Occipital lobe (tissue), 3 donors: ENCODE measurements at places on chromosomes 12 and 14.
A peak's percentile ranks its signal among the peaks of the same experiment; 100 is the strongest.

DNA sequence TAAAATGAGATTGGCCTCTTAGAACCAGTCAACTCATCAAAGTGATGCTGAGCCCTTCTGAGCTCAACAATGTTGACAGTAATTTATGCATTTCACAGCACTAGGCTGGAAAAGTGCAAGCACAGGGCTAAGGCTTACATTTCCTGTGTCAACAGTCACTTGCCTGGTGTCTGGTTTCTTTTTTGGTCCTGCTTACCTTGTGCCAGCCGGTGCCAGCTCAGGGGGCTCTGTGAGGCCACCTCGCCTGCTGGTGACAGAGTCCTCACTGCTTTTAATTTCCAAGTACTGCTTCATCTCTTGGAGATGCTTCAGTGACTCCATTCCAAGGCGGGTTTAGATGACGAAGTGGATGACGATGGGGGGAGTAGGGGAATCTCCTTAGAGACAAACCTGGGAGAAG, 53.1 kb upstream of the KCNA1 start:
- no peak for DNase-seq

DNA sequence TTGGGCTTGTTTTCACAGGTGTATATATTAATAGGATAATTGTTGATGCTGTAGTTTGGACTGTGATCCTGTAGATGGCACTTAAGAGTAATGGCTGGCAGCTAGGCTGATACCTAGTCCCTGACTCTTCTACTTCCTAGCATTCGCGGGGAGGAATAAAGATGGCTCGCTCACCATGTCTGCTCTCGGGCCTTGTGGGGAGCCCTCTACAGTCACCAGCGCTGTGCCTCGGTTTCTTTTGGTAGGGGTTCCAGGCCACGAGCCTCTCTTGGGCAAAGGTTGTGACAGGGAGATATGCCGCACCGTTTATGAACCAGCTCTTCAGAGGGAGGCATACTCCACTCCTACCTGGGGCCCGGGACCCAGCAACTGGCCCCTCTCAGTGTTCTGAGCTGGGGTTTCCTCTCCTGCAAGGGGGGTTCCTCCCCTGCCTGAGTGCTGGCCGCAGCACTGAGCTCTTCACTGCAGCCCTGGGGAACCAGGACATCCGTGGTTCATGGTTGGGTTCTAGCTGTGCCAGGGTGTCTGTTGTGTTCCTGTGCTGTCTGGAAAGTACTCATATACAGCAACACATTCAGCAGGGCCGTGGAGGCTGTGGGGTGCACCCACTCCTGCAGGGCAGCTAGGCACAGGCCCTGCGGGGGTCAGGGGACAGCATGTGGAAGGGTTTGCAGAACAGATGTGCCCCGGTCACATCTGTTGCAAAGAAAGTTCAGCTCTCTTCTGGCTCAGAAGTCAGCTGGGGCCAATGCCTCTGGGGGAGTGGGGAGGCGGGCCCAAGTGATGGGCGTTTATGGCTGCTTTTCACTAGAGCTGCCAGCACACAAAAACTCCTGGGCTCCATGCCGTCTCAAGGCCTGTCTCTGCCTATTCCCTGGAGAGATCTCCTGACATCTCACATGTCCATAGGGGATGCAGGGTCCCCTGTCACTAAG, 147.9 kb downstream of the PPFIA2 start:
- no peak for DNase-seq

DNA sequence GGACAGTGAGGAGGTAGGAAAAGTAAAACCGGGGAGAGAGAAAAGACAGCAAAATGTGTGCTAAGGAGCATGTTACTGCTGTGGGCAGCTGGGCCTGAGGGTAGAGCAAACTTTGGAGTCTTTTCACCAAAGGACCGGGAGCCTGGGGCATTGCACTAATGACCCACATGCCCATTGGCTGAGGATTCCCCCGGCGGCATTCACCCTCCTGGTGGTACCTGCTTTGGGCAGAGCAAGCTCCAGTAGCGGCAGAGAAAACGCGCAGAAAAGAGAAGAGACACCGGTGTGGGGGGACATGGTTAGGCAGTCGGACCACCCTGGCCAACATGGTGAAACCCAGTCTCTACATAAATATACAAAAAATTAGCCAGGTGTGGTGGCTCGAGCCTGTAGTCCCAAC, 83.4 kb upstream of the ESRRB start:
- no peak for DNase-seq

DNA sequence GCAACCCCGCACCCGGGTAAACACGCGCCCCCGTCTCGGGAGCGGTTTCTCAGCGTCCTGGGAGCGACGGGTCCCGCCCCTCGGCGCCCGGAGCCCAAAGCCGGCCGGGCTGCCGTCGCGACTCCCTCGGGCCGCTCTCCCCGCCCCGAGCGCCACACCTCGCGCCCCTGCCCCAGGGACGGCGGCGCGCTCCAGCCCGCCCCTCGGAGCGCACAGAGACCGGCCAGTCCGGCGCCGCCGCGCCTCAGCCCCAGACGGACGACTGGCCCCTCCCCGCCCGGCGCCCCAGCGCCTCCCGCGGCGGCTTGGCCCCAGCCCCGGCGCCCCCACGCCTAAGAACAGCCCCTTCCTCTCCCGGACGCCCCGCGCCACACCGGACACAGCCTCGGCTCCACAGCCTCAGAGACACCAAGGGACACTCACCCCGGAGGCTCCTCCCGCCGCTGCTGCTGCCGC, 411 bp downstream of the BTBD7 start:
- peak; percentile 42 for DNase-seq

DNA sequence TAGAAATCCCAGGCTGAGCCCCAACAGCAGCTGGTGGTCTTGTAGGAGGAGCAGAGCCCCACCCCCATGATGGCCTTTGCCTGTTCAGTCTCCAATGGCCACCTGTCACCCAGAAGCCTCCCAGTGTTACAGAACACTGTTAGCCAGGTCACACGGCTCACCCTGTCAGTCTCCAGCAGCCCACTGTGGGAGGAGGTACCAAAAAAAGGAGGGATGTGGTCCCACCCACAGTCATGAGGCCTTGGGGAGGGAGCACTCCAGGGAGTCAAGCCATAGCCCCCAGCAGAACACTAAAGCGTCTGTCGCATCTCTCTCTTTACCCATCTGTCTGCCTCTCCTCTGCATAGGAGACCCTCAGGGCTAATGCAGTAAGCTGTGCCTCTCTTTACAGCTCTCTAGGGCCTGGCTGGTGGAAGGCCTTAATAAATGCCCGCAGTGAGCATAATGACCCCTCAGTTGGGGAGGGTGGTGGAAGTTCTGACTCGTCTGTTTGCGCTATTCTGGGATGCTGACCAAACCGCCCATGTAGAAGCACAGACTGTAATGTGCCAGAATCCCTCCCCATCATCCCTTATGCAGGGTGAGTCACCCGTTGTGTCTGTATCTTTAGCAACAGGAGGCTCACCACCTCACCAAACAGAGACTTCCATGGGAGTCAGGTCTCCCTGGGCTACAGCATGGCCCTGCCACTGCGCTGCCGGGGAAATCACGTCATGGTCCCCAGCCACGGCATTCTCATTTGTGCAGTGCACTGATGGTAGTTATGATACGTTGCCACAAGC, 14.6 kb downstream of the C14orf132 start:
- peak; percentile 82 for DNase-seq

DNA sequence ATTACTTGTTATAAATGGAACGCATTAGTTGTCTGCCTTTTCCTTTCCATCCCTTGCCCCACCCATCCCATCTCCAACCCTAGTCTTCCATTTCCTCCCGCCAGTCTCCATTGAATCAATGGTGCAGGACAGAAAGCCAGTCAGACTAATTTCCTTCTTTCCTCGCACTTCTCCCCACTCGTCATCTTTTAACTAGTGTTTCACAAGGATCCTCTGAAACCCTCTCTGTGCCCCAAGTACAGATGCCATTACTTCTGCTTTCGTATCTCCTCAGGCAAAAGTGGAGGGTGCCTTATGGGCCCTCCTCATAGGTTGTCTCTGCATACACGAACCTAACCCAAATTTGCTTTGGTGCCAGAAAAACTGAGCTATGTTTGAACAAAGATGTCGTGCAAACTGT, 4.2 kb downstream of the DAZAP2 start:
- no peak for DNase-seq

- DNase-seq: no peak
Observed at GRCh38 chr12:55708695-55709233, 1.1 kb upstream of the ITGA7 start.

- DNase-seq: no peak
Observed at GRCh38 chr12:39505023-39505422, 62.1 kb upstream of the KIF21A start.

DNA sequence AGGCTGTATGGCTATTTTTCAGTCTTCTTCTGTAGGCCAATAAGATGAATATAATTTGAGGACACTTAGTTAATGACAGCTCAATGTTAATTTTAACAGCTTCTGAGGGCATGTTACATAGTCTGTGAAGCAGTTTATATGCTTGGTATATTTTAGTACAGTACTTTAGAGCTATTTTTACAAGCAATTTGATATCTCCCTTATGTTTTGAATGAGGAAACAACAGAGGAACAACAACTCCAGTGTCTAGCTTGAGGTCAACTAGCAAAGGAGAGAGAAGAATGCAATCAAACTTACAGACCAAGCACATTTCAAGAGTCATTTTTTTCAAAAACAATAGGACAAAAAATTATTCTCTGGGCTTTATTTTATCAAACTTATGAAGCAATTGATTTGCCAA, 469.1 kb upstream of the DCN start:
- DNase-seq: no peak

- no peak for DNase-seq
Observed at GRCh38 chr12:54443446-54443845, 24.4 kb upstream of the ITGA5 start.

DNA sequence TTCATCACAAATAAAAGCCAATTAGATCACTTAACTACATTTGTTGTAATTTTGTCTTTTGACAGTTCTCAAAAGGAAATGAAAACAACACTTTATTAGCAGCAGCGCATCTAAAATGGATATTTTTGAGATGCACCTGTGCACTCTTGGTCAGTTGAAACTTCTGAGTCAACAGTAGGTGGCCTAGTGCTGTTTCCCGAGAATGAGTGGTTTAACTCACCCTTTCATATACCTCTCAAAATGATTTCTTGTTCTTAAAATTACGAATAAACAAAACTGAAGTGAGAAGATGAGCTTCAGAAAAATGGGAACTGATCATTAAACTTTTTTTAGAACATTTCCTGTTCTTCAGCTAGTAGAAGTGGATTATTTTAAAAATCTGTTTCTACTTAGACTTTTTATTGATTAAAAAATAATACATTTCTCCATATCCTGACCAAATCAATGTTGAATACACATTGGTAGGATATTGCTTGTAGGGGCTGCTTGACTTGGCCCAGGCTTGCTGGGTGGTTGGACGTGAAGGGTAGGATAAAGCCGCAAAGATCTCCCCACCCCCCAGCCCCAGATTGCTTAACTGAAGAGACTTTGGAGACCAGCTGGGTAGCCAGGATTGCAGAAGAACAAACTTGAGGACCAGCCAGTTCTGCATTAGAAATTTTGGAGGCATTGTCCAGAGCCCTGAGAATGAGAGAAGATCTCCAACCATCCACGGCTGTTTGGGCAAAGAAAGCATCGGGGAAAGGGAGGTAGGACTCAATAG, 22.3 kb upstream of the STK38L start:
- no peak for DNase-seq

DNA sequence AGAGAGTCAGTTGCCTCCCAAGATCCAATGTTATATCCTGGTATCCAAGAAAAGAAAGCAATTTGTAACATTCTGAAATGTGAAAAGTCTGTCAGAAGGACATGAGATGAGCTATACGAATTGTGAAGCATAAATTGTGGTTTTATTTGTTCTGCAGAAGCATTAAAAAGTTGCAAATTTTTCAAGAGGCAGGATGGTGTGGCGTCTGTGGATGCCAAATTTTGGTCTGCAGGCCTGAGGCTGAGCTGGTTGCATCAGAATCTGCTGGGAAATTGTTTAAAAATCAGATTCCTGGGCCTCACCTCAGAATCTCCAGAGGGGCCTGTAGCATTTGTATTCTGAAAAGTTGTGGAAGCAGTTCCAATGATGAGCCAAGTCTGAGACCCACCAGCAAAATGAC, 284.7 kb downstream of the NUAK1 start:
- DNase-seq: no peak

DNA sequence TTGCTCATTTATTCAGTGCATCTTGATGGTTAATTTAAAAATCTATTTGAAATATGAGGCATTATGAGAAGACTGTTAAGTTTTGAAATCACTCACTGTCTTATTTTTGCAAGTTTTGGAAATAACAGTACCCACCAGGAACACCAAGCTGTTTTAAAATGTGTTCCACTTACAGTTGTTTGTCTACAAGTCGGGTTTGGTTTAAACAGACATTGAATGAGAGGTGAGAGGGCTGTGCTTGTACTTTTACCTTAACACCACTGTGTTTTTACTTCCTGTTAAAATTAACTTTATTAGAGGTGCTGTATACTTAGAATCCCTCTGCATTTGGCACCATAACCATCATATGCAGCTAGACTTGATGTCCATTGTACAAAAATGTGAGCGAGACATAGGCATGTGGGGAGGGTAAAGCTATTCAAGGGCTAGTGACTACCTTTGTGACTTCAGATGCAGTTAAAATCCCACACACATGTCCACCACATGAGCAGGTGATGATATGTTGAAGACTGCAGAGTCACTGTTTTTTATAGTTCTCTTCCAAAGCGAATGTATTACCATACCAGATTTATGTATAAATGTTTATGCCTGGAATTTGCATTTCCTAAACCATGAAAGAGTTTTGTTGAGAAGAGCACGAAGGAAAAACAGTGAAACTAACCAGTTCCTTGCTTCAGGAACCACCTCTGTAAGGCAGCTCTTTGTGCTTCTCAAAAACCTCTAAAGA, 12.9 kb downstream of the ELK3 start:
- no peak for DNase-seq

GRCh38 chr12:12482150-12482761, 80.4 kb downstream of the DUSP16 start:
- DNase-seq: no peak

- DNase-seq: no peak
Observed at GRCh38 chr14:64942531-64943111, at the start of gene GPX2. Gene GPX2, minus strand, starts transcription at chr14:64942745. Its CDS starts 19 bp downstream, at chr14:64942726.

DNA sequence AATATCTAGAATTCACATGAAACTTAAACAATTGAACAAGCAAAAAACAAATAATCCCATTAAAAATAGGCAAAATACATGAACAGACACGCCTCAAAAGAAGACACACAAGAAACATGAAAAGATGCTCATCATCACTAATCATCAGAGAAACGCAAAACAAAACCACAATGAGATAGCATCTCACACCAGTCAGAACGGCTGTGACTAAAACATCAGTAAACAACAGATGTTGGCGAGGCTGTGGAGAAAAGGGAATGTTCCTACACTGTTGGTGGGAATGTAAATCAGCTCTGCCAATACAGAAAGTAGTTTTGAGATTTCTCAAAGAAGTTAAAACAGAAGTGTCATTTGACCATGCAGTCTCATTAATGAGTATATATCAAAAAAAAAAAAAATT, 121.3 kb downstream of the PTPRO start:
- no peak for DNase-seq

- no peak for DNase-seq
Observed at GRCh38 chr12:7748852-7749251, 1.7 kb upstream of the CLEC4C start.
